Right forelimb (tissue), 1 donor: ENCODE measurements at places on chromosomes 12 and 14.

- DNase-seq: no peak
Measured at GRCh38 chr14:72742838-72743195, 151.1 kb downstream of the DPF3 start.

GRCh38 chr14:75222208-75222701, 45.8 kb upstream of the TMED10 start:
- no peak for DNase-seq

DNA sequence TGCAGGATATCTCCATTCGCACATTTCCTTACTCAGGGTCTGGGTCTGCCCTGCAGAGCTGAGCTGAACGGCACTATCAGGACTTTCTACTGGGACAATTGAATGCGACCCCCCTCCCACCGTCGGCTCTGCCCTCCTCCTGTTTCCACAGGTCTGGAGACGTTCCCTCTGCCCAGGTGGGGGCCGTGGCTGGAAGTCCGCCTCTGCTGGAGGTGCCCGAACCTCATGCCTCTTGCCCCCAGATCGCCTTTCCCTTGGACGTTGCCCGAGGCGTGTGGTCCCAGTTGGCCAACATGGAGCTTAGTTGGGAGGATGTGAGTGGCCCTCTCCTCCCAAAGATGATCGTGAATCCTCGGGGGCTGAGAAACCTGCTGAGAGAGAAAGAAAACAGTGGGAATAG, 21.2 kb upstream of the KLC1 start:
- DNase-seq: no peak

DNA sequence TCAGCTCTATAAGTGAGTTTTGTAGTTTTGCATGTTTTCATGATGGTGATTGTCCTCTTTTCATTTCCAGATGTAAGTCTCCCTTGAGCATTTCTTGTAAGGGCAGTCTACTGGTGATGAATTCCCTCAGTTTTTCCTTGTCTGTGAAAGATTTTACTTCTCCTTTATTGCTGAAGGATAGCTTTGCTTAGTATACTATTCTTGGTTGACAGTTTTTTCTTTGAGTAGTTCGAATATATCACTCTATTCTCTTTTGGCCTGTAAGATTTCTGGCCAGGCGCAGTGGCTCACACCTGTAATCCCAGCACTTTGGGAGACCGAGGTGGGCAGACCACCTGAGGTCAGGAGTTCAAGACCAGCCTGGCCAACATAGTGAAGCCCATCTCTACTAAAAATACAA, 23.6 kb downstream of the SIX4 start:
- DNase-seq: no peak

DNA sequence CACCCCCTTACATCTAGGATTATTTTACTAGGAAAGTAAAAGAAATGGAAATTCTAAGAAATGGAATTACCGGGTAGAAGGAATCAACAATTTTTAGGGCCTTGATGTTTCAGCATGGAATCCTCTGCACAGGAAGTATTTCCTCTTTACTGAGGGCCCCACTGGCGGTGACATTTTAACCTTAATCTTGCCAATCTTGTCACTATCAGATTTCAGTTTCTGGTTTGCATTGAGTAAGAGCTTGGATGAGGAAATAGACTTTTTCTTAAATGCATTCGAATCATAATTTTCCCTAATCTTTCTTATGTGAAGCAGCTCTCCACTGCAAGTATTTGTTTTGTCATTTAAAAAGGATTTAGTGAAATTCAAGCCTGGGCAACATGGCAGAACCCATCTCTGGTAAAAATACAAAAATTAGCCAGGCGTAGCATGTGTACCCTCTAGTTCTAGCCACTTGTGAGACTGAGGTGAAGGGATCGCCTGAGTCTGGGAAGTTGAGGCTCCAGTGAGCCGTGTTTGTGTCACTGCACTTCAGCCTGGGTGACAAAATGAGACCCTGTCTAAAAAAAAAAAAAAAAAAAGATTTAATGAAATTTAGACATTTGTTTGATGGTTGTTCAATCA, 40.7 kb downstream of the TPCN1 start:
- no peak for DNase-seq

DNA sequence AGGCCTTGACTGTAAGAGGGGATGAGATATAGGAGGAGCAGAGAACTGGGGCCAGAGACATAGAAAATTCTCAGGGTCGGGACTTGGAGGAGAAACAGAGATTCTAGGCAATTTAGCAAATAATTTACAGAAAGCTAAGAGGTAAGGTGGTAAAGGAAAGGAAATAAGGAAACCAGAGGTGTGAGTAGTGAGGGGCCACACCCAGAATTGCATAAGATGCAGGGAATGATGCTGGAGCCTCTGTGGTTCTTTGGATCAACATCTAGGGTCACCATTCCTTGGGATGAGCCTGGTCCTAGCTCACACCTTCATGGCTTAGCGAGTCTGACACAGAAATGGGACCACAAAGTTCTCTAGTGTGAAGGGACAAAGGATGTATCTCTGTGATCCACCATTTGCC, 949 bp upstream of the SDR9C7 start:
- DNase-seq: no peak

DNA sequence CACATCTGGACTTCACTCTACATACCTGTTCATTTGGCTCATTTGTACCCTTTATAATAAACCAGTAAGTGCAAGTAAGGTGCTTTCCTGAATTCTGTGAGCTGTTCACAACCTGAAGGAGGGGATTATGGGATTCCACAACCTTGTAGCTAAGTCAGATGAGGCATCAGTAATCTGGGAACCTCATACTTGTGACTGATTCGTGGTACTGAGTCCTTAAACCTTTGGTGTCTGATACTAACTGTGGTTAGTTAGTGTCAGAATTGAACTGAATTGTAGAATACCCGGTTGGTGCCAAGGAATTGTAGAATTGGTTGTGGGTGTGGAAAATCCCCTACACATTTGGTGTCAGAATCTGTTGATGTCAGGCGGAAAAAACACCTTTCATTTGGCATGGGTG, 83.4 kb downstream of the TMX1 start:
- DNase-seq: no peak

DNA sequence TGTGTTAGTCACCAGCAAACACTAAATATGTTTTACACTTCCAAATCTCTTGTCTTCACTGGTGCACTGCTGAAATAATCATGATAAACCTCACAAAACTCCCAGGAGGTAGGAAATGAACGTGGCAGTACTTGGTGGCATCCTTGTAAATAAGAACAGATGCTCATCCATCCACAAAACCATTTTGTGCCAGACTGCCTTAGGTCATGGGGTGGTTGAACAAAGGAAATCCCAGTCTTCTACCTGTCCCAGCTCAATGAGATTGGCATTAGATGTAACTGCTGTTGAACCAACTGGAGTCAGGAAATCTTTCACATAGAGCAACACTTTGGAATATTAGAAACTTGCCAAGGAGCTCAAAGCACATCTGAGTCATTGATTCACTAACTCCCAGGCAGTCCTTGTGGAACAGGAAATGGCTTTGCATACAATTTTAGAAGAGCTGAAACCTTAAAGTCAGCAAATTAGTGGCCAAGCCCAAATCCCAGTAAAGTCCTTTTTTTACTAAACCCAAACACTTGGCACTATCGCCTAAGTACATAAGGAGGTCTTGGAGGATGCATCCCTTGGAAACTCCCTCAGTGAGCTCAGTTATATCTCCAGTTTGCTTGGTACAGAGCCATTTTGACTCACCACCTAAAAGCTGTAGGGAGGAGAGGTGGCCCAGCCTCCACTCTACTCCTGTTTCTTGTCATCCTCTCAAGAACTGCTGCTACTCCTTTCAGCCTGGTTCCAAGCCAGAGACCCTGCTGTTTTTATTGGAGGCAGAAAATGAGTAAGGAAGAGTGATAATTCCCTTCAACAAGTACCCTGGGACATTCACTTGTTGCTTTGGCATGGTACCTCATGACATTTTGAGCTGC, 208.0 kb downstream of the NOVA1 start:
- no peak for DNase-seq
